ENCODE measurements at places on chromosomes 5 and 9. TPM values are rescaled to one million over a fixed set of nuclear protein-coding genes. Genes with fewer than 3 reads are reported as not detected.

Gene CHSY3
- total RNA-seq = 1.7 TPM

Gene SLC36A2
- total RNA-seq = not detected

Gene FBP1
- total RNA-seq = 2.5 TPM

Gene SOHLH1
- total RNA-seq = not detected

Gene HRH2
- 1.1 TPM for total RNA-seq

DNA sequence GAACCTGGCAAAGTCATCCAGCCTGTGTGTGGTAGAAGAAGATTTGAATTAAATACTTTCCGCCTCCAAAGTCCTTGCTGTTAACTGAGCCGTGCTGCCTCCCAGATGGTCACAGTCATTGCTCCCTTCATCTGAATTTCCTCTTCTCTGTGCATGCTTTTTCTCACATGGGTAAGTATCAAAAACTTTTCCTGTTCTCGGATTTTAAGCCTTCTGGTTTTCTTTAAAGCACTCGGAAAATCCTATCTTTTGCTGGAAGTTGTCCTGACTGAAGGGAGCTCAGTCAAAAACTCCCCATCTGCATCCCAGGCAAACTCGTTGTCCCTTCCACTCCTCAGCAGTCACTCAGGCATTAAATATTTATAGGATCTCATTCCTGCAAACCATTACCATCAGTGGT lies 290.0 kb upstream of the PIK3R1 start:
- no peak for DNase-seq

- no peak for DNase-seq
Observed at GRCh38 chr5:171149772-171150171, 159.3 kb upstream of the TLX3 start.

GRCh38 chr9:93588641-93589609 lies 12.5 kb downstream of the PHF2 start:
- DNase-seq = no peak

GRCh38 chr9:16154521-16155078 lies 601.8 kb downstream of the CCDC171 start:
- no peak for DNase-seq

DNA sequence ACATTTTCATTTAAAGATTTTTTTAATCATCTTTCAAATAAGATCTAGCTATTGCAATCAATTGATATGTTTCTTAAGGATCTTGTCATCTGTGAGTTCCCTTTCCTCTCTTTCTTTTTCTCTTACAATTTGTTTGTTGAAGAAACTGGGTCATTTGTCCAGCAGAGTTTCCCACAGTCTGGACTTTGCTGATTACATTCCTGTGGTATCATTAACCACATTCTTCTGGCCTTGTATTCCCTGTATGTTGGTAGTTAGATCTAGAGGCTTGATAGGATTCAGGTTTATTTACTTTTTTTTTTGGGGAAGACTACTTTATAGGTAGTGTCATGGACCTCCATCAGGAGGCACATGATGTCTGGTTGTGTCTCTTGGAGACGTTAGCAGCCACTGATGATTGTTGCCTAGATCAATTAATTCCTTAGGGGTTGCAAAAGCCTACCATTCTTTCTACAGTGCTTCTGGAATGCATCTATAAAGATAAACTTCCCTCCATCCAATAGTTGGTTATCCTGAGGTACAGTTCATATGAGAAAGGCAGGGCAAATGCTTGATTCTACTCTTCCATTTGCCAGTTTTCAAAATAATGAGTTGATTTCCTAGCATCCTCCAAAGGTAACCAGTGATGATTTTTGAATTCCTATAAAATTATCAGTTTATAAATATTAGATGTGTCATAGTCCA lies 14.3 kb downstream of the PDE8B start:
- DNase-seq = peak; percentile 39

GRCh38 chr5:134772461-134773125 lies 14.0 kb downstream of the DDX46 start:
- DNase-seq = no peak

GRCh38 chr5:80977764-80978163 lies 17.6 kb downstream of the RASGRF2 start:
- no peak for DNase-seq

- no peak for DNase-seq
Observed at GRCh38 chr9:304106-304505, 89.4 kb downstream of the DOCK8 start.

Data from kidney epithelial cell (primary cell).